Upper lobe of left lung (tissue), 6 donors: ENCODE measurements at places on chromosomes 1 and 21. TPM values are rescaled to one million over a fixed set of nuclear protein-coding genes. Genes with fewer than 3 reads are reported as not detected.

GRCh38 chr1:199273837-199274379, 635.1 kb downstream of the PTPRC start:
- no peak for DNase-seq

DNA sequence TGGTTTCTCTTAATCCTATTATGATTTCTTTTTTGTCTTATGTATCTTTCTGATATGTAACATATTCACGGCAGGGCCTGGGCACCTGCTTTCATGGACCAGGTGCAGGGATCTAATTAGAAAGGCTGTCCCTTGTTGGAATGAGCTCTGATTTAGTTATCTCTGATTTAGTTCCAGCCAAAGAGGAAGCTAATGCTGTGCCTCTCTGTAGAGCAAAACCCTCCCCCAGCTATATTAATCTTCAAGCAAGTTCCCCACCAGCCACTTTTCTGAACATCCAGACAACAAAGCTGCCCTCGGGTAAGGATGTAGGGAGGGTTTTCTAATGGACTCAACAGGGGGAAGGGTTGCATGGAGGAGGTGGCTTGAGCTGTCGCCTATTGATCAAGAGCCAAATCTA, 6.1 kb downstream of the TSACC start:
- no peak for DNase-seq

- DNase-seq, result no peak
Measured at GRCh38 chr1:20719261-20719660, 1.5 kb upstream of the KIF17 start.

- DNase-seq, result no peak
Measured at GRCh38 chr1:45857101-45857700, 53.8 kb downstream of the MAST2 start.

DNA sequence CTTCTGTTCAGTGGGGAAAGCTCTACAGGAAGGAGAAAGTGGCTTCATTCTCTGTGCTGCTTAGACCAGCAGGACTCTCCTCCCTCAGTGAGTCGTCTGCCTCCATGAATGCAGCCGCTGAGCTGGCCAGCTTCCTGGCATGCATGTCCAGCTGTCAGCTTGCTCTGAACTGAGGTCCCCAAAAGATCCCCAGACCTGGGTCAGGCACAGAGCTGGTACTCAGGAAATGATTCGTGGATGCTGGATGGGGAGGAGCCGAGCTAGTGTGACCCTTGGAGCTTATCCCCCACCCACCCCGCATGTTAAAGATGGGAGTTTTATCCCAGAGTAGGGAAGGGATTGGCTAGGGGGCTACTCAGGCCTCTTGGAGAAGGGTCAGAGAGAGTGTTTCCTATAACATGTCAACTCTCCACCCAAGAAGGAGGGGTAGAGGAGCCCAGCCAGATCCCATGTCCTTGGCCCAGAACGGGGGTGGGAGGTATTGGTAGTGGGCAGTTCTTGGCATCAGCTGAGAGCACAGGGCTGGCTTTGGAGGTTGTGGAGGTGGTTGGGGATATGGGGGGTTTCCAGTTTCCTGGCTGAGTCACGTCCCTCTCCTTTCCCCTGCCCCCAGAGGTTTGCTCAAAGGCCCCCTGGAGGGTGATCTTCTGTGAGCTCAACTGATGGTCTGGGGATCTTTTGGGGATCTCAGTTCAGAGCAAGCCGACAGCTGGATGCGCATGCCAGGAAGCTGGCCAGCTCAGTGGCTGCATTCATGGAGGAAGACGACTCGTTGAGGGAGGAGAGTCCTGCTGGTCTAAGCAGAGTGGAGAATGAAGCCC, 110.1 kb downstream of the FOXD2 start:
- no peak for DNase-seq

DNA sequence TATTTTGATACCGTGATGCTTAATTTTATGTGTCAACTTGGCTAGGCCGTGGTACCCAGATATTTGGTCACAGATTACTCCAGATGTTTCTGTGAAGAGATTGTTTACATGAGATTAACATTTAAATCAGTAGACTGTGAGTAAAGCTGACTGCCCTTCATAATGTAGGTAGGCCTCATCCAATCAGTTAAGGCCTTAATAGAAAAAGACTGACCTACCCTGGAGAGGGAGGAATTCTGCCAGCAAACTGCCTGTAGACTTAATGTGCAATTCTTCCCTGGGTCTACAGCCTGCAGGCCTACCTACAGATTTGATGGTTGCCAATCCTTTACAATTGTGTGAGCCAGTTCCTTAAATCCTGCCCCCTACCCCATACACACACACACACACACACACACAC, 4.3 kb downstream of the SETSIP start:
- DNase-seq, result no peak

The TAS1R3 gene
- 0.61 TPM for total RNA-seq
